ENCODE measurements at places on chromosomes 12 and 14.

- DNase-seq: no peak
Measured at GRCh38 chr14:100059438-100059781, 5.8 kb upstream of the EVL start.

GRCh38 chr12:123167329-123167728, 16.4 kb upstream of the PITPNM2 start:
- DNase-seq: no peak

- DNase-seq: no peak
Measured at GRCh38 chr12:110234755-110235154, 46.3 kb upstream of the ATP2A2 start.

DNA sequence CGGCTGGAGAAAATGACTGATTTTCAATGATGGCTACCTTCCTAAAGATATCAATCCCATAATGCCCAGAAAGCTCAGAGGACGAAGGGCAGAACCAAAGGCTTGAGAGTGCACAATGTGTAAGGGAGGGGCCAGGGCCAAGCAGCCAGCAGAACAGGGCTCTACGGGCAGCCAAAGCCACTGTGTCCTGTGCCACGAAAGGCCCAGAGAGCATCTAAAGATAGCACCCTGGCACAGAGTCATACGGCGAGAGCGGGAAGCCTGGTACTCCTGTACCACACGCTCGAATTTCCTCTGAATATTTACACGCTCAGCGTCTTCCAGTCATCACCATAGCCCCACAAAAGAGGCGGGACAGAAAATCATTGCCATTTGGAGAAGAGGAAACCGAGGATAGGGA, 39.5 kb downstream of the PRMT8 start:
- no peak for DNase-seq

- DNase-seq: no peak
Measured at GRCh38 chr12:80293759-80294158, 150.3 kb upstream of the PTPRQ start.

GRCh38 chr12:92604786-92605185, 98.0 kb upstream of the PLEKHG7 start:
- no peak for DNase-seq

GRCh38 chr12:16467272-16467671, 119.8 kb downstream of the MGST1 start:
- no peak for DNase-seq

- no peak for DNase-seq
Measured at GRCh38 chr12:99381992-99382391, 265.6 kb upstream of the GARIN6 start.

DNA sequence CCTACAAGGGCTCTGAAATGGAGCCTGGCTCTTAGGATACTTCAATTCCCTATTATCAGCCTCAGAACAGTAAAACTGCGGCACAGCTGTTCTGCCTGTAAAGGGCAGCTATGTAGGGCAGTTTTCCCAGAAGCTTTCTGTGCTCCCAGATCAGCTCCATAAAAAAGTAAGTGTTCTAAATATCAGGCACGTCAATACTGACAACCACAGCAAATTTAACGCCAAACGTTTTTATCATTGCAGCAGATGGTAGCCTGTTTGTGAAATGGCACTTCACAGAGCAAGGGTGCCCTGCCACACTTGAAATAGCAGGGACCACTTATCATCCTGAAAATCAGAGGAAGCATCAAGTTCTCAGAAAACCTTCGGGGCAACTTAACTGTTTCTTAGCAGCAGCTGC, 54.8 kb upstream of the PTHLH start:
- DNase-seq: no peak

Measured in stimulated activated naive CD4-positive, alpha-beta T cell treated with Interleukin-2 at 50 U/mL for 16 hours (primary cell).